ENCODE measurements at places on chromosomes 11 and 22.

DNA sequence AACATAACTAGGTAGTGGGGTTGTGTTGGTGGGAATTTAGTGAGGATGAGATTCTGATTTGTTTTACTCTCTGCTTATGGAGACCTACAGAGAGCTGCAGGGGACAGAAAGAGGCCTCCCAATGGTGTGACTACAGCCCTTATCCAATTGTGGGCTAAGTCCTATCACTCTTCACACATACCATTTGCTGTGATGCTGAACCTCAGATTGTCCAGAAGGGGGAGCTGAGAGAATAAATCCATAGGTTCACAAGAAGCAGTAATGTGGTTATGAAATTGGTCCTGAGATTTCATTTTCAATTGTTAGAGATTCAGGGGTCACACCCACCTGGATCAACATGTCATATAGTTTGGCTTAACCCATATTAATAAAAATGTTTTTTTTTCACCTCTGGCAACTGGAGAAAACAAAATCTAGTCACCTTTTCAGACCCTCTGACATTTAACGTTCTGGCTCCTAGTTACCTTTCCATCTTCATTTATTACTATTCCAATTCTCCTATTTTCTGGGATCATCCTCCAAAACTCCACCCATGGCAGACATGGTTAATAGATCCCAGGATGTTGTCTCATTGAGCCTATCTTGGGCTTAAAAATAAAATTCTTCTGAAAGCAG lies 53.3 kb upstream of the PTPN5 start:
- no peak for DNase-seq

- no peak for DNase-seq
Observed at GRCh38 chr11:122229078-122229477, 113.1 kb upstream of the BLID start.

DNA sequence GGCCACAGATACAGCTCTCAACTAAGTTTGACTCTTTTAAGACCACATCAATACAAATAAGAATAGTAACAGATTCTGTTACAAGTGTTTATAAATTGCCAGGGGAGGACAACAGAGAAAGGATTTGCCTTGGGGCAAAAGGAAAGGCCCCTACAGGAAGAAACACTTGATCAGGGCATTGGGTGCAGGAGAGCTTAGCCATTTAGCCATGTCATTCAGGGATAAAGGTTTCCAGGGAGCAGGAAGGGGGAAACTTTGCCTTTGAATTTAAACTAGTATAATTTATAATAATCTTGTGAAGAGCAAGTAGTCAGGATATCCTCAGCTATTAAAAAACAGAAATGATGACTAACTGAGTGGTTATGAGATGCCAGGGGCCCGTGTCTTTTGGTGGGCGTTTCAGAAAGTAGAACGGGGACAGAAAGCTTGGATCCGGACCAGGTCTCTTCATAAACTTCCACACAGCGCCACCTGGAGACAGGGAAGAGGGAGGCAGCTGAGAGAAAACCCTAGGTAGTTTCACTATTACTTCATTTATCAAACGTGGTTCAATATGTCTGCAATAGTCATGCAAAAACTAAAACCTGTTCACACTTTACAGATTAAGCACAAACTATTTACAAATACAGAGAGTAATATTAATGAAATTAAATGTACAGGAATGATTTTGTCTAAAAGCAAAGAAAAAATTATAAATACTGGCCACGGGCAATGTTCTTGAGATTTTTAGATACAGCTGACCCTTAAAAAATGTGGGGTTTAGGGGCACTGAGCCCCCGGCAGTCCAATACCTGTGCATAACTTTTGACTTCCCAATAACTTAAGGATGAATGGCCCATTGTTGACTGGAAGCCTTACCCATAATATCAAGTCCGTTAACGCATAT lies 11.0 kb upstream of the SLC5A4 start:
- DNase-seq: peak; percentile 41

DNA sequence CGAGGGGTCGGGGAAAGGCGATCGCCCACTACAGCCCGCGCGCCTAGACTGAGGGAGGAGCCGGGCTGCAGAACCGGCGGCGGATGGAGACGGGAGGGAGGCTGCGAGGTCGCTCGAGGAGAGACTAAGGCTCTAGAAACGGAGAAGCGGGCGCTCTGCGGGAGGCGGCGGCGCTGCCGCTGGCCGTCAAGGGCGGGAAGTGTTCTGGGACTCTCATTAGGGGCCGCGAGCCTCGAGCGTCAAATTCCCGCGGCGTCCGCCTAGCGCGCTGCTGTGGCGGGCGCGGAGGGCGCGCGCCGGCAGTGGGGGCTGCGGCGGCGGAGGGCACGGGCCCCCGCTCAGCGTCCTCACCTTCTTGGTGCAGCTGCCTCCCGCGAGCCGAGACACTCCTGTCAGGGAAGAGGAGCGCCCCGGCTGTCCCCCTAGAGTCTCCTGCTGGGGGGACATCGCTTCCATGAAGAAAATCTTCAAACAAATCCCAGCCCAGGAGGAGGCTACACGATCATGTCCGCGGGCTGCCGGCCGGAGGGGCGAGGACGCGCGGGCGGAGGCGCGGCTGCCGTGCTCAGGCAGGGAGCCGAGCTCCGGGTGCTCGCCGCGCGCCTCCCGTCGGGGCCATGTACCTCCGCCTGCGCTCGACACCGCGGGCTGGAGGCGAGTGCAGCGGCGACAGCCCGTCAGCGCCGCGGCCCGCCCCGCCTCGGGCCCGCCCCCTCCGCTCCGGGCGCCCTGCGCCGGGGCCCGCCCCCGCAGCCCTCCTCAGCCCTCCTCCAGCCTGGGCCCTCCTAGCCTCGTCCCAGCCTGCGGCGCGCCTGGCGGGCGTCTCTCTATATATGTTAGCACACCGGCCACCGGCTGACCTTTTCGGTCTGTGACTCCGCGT lies at the start of gene ARHGAP20:
Gene ARHGAP20, minus strand, starts transcription at position 662 of the 883 bp plus-strand sequence. Its CDS starts 206 bp downstream, at position 456.
- peak; percentile 84 for DNase-seq

DNA sequence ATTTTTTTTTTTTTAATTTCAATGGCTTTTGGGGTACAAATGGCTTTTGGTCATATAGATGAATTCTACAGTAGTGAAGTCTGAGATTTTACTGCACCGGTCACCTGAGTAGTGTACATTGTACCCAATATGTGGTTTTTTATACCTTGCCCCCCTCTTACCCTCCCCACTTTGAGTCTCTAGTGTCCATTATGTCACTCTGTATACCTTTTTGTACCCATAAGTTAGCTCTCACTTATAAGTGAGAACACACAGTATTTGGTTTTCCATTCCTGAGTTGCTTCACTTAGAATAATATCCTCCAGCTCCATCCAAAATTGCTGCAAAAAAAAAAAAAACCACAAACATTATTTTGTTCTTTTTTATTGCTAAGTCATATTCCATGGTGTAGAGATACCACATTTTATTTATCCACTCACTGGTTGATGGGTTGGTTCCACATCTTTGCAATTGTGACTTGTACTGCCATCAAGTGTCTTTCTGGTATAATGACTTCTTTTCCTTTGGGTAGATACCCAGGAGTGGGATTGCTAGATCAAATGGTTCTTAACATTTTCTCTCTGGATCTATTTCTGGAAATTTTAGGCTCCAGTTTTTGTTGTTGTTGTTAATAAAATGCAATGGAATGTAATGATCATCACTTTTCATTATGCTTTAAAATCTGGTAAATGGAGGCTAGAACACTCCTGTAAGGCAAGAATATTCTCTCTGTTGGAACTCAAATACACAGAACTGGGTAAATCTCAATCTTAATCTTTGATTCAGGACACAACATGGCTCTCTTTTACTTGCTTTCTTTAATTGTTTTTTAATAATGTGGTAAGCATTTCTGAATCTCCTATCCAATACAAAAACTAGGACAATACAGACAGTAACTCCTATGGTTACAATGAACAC lies 10.3 kb downstream of the NEAT1 start:
- DNase-seq: no peak

GRCh38 chr22:27540656-27541396 lies 260.7 kb downstream of the MN1 start:
- no peak for DNase-seq

- DNase-seq: no peak
Observed at GRCh38 chr11:3902441-3902840, 47.0 kb downstream of the STIM1 start.

DNA sequence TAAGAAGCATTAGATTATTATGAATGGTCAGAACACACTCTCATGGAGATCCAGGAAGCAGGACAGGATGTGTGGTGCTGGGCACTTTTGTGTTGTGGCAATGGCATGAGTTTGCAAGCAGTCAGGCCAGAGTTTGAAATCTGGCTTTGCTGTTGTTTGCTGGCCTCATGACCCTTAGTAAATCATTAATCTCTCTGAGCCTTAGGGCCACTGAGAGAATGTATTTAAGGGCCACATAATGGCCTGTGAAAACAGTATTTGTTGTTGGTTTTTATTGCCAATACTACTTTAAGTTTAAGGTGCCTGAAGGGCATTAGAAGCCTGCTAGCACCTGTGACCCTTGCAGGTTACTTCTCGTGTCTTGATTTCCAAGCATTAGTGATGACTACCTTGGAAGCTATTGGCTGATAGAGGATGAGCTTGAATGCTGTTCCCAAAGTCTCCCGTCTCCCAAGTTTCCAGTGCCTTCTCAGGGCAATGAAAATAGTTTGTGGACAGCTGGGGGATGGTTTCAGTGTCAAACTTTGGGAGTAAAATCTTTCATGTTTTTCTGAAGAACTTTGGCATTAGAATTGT lies 24.6 kb downstream of the STIM1 start:
- DNase-seq: no peak

DNA sequence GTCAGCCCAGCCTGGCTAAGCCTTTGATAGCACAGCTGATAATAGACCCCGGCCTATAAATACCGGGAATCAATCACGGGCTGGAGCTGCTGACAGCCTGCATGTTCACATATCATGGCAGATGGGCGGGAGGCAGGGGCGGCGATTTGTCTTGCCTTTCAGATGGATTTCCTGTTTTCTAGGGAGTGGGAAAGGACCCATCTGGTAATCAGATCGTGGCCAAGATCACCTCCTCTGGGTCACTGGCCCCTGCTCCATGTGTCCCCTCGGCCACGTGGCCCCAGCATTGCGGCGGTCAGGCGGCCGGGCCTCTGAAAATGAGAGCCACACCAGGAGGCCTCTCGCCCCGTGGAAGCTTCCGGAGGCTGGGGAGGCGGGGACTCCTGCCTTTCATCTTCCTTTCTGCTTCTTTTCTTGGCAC lies 36.6 kb downstream of the SMIM38 start:
- no peak for DNase-seq

DNA sequence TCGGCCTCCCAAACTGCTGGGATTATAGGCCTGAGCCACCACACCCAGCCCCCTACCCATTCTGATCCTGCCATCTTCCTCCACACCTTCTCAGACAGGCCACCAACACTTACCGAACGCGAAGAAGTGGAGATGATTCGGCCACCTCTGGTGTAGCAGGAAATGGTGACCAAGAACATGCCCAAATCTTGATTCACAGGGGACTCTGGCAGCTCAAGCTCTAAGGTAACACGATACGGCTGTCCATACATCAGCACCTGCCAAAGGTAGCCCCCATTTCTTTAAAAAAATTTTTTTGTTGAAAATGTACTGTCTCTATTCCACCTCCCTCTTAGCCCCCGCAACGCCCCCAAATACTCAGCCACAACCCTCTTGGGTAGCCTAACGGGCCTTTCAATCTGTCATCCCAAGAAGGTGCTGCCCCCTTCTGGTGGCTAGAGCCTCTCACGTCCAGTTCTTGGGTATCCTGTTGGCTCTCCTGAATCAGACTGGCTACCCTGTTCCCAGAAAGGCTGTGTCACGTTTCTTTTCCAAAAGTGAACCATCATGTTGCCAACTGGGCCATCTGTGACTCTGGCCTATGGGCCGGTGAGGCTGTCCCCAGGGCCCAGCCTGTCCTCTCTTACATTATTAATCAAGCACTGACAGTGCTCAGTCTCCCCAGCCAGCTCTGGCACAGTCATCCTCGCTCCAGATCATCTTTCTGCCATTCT lies 5.3 kb upstream of the LRRN4CL start:
- DNase-seq: peak; percentile 58

GRCh38 chr11:102204174-102204573 lies 93.9 kb downstream of the YAP1 start:
- DNase-seq: no peak

GRCh38 chr11:87398931-87399330 lies 361.2 kb downstream of the TMEM135 start:
- no peak for DNase-seq

- no peak for DNase-seq
Observed at GRCh38 chr22:22591348-22592299, 32.6 kb upstream of the PRAME start.

GRCh38 chr11:64146036-64146955 lies 19.6 kb downstream of the MACROD1 start:
- no peak for DNase-seq

GRCh38 chr22:19012308-19012986 lies 76.4 kb upstream of the PRODH start:
- DNase-seq: no peak

GRCh38 chr11:134837887-134838232 lies 425.8 kb upstream of the B3GAT1 start:
- no peak for DNase-seq

- DNase-seq: no peak
Observed at GRCh38 chr11:133403900-133404299, 128.4 kb downstream of the OPCML start.

GRCh38 chr22:22479999-22480532 lies 28.5 kb downstream of the ZNF280B start:
- DNase-seq: no peak

DNA sequence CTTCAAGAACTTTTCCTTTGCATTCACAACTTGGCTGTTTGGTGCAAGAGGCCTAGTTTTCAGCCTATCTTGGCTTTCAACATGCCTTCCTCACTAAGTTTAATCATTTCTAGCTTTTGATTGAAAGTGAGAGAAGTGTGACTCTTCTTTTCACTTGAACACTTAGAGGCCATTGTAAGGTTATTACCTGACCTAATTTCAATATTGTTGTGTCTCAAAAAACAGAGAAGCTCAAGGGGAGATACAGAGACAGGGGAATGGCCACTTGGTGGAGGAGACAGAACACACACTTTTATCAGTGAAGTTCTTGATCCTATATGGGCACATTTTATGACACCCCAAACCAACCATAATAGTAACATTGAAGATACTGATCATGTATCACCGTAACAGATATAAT lies 532.3 kb downstream of the DLG2 start:
- DNase-seq: no peak

GRCh38 chr22:42418811-42419242 lies 13.4 kb downstream of the NFAM1 start:
- DNase-seq: no peak

GRCh38 chr22:31530823-31531195 lies 34.5 kb downstream of the SFI1 start:
- DNase-seq: no peak

- DNase-seq: no peak
Observed at GRCh38 chr11:77053217-77054015, 13.4 kb upstream of the CAPN5 start.

DNA sequence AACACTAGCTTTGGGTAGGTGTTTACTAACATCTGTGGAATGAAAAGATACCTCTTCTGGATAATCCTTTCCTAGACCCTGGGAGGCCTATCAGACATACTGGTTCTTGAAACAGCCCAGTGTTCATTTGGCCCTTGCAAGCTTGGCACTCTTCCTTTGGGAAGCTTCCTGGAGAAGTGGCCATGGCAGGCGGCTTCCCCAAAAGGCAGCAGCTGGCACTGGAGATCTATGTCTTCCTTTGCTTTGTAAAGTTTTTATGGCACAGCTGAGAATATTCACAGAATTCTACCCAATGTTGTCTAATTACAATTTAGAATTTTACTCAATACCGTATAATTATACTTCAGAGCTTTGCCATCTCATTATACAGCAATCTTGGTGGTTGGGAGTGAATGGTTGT lies 199.2 kb upstream of the C11orf87 start:
- no peak for DNase-seq

- DNase-seq: no peak
Observed at GRCh38 chr11:93608364-93608763, 53.1 kb upstream of the CEP295 start.

Data from NCI-H774 (cell line).